WERI-Rb-1 (cell line): ENCODE measurements at places on chromosomes 13 and 19.
A peak's percentile ranks its signal among the peaks of the same experiment; 100 is the strongest.

DNA sequence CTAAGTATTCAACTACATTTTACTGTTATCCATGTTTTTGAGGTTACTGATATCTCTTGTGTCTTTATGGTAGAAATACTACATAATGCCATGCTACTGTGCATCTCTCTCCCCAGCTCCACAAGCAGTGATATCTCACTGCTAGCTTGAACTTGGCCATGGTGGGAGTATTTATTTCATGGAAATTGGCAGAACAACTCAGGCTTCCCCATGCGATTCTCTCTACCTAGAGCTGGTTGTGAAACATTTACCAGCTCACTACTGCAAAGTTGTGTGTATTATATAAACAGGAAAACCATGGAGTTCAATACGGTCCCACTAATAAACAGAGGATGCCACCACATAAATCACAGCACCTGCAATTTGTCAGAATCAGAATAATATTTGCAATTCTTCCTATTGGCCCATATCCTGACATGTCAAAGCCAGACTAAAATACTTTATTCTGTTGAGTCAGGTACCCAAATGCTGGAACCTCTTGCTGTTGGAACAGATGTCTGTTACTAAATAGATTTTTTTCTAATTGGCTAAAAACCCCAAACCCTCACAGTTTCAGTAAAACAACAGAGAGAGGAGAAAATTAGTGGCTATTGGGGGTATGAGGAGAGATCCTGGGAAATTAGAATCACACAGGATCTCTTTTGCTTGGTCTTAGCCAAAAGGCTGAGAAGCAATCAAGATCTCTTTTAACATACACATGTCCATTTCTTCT is 91.4 kb upstream of the SLC10A2 start:
- no peak for DNase-seq

GRCh38 chr13:81406022-81406421 is 1065.1 kb upstream of the SPRY2 start:
- no peak for DNase-seq

GRCh38 chr13:76778853-76779252 is 107.4 kb downstream of the KCTD12 start:
- DNase-seq: no peak

DNA sequence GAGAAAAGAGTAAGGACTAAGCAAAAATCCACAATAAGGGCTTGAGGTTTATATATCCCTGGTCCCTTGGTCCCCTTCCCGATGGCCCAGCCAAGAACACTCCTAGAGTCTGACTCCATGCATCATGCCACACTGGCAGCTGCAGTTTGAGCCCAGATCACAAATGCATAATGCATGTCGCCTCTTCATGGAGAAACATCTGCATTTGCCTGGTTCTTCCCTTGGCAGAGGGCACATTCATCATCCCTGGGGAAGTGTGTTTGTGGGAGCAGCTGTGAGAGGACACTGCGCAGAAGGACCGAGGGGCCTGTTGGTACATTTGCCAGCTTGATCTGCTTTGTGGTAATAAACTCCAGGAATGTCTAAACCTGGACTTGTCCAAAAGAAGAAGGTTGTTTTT is 731.8 kb downstream of the FGF9 start:
- DNase-seq: no peak

DNA sequence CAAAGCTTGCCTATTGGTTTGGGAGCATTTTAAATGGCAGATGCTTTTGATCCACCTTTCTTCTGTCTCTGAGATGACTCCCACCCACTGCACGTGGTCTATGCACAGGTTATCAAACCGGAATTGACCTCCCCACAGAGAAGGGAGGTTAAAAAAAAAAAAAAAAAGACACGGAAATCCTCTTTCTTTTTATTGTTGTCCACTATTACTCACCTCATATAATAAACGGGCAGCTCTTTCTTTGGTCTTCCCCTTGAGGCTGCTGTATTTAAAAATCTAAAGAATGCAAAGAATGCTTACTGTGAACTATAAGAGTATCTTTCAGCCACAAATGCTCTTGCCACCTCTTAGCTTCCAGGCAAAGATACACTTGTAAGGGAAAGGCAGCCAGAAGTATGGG is 329.7 kb downstream of the NDFIP2 start:
- no peak for DNase-seq

DNA sequence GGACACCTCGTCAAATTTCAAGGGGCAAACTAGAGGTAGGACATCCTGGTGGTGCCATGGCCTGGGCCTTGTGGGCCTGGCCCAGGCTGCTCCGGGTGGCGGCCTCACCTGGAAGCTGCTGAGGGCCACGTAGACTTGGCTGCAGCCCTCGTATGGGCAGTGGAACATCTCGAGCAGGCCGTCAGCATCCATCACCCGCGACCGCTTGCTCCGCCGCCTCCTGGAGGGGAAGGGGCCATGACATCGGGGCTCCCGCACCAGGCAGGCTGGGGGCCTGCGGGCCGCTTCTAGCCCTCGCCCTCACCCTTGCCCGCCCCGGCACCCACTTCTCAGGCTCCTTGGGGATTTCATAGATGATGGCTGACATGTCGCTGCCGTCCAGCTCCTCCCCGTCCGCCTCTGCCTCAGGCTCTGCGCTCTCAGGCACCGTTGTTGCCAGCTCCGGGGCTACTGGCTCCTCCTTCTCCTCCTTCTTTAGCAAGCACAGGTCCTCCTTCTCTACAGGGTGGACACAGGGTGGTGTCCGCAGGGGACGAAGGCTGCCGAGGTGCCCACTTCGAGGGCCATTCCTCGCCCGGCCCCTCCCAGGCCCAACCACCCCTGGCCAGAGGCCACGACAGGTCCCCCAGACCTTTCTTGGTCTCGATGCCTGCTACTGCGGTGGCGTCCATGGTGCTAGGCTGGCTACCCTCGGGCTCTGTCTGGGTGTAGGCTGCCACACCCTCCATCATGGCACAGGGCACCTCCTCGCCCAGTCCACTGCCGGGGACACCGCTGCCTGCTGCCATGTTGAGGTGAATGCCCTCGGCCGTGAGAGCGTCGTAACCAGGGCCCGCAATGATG is 6.0 kb upstream of the ELAVL3 start:
- no peak for DNase-seq

DNA sequence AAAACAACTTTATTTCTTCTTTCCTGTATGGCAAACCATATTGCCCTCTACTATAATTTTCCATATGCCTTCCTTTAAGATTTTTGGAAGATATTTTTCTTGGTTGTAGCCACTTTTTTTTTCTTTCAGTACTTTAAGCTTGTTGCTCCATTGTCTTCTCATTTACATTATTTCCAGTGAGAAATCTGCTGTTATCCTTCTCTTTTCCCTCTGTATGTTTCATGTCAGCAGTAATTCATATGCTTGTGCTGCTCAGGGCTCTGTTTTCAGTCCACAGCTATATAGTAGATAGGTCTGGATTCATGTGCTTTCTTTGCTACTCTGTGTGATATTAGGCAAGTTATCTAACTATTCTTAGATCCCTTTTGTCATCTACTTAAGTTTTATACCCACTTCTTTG is 267.6 kb downstream of the OXGR1 start:
- DNase-seq: no peak

- DNase-seq: peak; percentile 20
These were observed 59.2 kb upstream of the OLFM4 start for GRCh38 chr13:52969373-52969772.

DNA sequence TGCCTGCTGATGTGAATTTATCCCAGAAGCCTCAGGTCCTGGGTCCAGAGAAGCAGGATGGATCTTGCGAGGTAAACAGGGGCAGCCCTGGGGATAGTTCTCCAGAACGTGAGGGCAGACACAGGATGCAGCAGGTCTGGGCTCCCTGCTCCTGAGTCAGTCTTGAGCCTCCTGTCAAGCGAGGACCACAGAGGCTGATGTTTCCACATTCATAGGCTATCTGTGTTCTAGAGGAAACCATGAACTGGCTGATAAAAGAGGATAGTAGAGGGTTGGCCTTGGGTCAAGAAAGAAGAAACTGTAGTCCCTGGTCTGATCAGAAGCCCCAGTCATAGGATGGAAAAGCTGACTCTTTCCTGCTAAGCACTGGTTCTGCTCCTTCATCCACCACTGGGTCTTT is 2.2 kb downstream of the ZNF175 start:
- no peak for DNase-seq

DNA sequence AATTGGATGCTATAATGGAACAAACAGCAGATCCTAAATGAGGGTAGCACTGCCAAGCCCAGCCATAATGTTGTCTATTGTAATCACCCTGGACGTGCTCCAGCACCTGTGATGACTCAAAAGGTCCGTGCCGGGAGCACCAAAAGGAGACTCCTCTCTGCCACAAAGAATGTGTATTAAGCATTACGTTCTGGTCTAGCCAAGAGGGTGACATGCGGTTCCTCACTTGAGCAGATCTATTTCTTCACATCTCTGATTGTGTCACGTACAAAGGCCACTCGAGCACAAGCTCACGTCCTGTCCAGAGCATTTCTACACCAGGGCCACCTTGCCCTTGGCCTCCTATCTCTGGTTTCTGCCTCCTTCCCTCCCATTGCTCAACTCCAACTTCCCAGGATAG is 219.9 kb upstream of the IRS2 start:
- DNase-seq: no peak

GRCh38 chr19:16366433-16367260 is 42.0 kb downstream of the KLF2 start:
- DNase-seq: no peak

DNA sequence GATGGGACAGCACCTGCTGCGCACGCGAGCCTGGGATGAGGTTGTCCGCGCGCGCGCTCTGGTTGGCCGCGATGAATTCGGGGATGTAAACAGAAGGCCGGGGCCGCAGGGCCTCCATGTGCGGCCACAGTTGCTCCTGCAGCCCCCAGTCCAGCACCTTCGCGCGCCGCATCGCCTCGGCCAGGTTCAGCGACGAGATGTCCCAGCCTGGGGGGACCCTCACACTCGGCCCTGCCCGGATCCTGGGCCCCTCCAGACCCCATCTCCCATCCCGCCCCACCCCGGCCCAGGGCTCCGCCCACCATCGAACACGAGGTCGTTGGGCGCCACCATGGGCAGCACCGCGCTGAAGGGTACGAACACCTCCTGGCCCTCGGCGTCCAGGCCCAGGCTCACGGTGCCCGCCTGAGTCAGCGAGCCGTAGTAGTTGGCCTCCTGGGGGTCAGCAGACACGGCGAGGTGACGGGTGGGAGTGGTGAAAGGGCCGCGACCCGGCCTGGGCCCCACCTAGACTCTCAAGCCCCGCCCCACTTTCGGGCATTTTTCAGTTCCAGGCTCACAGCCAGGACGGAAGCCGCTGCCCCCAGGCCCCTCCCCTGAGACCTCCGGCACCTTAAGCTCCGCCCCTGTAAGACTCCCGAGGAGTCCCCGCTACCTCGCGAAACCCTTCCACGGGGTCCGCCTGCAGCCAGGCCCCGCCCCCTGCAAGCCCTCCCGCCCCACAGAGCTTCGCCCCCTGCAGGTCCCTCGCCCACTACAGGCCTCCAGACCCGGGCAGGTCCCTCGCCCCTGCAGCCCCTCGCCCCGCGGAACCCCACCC is 1.1 kb downstream of the ISYNA1 start:
- DNase-seq: peak; percentile 92

- no peak for DNase-seq
These were observed 48.8 kb upstream of the RAP2A start for GRCh38 chr13:97385146-97385545.

DNA sequence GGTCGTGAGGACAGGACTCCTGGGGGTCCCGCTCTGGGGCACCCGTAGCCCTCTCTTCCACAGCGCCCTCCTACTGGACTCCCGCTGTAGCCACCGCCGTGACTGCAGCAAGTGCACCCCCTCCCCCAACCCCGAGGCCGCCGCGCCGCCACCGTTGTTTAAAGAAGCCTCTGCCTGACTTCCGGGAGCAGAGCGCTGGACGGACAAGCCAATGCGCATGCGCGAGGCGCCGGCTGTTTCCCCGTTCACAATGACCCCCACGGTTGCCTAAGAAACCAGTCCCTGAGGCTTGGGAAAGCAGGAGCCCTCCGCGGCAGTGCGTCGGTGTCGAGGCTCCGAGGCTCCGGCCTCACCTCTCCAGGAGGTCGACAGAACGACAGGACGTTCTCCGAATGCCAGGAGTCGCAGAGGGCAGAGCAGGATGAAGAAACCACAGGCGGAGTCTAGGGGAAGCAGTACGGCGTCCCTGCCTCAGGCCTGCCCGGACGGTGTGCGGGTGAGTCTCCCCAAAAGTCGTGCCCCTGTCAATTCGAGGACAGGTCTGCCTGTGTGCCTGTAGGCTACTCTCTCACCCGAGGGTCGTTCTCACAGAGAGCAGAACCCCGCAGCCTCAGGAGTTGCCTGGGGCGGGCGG is 70.5 kb upstream of the ZNF420 start:
- DNase-seq: no peak

GRCh38 chr19:13881251-13881691 is 4.3 kb downstream of the NANOS3 start:
- DNase-seq: peak; percentile 59

DNA sequence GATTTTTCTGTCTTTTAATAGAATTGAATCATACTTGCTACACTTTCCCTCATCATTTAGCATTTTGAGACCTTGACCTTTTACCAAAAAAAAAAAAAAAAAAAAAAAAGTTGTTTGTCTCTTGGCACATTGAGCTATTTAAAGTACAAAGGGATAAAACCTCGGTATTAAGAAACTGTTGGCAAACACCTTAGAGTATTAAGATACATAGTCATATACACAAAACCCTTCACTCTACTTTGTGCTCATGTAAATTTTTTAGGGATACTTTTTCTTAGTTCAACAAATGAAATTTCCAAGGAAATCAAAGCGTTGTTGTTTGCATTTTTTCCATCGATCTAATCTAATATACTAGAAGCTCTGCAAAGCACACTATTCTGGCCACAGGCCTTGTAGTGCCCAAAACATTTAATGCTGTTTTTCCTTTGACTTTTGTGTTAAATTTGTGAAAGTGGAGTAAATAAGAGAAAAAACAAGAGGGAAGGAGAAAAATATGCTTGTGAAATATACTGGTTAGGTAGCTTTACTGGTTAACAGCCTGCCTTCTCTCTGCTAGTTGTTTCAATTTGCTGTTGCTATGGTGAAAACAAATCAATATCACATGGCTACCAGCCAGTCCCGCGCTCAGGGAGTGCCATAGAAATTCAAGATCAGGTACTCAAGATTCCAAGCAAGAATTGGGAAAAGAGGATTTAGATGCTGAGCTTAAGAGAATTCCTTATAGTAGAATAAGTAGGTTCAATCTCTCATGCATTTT is 2.6 kb downstream of the MBNL2 start:
- no peak for DNase-seq

GRCh38 chr19:16736709-16737108 is 17.1 kb downstream of the NWD1 start:
- no peak for DNase-seq

DNA sequence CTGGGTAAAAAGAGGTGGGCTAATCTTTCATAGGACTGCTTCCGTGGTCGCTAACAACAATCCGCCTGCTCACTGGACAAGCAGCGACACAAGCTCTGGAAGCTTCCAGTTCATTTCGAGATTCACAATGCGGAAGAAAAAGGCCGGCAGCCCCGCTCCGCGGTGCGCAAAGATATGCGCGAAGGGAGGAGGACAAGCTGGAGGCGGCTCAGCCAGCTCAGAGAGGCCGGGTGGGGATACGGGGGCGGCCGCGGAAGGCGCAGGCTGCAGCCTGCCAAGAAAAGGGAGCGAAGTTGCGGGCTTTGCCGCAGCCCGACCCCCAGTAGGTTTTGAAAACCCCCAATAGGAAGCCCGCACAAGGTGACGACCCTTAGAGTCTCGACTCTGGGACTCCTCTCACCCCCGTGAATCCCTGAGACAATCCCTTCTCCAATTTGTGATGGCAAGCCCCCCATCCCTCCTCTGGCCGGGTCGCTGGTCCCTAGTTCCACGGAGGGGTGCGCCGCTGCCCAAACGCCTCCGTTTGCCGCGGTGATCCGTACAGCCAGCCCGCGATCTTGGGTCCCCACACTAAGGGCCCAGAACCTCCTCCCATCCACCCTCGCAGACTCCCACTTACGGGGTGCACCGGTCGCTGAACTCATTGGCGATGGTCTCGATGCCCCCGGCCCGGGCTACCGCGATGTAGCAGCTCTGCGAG is 697 bp downstream of the HSPH1 start:
- DNase-seq: peak; percentile 22
